RWPE1 (cell line): ENCODE measurements at places on chromosomes 7 and 10.

DNA sequence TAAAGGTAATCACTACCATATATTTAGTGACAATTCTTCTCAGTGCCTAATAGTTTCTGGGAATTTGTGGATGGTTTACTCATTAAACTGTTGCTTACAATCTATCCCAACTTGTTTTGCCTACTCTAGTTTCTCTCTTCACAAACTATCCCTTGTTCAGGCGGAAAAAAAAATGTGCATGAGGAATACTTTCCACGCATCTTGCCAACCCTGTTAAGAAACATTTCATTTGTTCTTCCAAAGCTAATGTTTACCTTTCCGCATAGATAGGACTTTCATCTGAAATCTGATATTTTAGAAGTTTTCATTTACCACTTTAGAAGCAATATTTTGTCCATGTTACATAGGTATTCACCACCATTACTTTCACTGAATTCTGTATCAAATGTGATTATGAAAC, 191.9 kb downstream of the MDFIC start:
- DNase-seq = no peak

DNA sequence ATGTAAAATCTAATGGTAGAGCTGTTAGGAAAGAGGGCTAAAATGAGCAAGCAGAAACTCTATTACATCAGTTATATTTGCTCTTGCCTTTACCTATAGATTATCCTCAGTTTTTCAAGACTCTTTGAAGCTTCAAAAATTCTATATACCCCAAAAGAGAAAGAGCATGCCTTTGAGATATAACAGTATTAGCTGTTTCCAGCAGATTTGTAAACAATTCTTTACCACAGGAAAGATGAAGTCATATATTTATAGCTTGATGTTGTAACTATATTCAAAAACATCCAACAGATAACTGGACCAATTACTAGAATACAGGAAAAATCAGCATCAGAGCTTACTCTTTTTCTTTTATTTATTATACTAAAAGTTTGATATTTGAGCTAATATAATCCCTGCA, 416.2 kb upstream of the TPK1 start:
- no peak for DNase-seq

DNA sequence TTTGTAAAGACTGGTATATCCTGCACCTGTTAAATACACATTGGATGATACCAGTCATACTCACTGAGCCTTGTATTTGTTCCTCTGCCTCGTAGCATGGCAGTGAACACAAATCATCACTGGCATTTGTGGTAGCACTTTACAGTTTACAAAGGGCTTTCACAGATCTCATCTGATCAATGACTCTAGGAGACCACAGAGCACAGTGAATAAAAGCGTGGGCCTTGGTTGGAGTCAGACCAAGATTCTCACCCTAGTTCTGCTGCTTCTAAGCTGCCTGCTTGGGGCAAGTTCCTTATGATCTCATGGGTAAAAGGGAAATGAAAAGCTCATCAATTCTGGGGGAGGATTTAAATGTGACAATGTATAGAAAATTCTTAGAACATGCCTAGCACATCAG, 129.9 kb upstream of the AGK start:
- no peak for DNase-seq

DNA sequence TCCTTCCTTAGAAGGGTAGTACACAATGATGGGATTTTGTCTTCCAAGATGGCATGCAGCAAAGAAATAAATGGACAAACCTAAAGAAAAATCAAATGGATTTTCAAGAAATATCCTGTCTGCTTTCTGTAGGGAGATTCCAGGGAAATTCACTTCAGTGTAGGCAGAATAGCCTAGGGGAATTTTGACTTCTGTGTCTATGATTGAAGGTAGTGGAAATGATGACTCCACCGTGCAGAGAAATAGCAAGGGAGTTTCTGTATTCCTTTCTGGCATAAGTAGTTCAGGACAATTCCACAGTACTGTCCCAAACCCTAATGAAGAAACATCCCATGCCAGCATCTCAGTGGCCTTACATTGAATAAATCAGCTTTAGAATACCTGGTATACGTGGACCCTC, 9.5 kb downstream of the ATOH7 start:
- no peak for DNase-seq

DNA sequence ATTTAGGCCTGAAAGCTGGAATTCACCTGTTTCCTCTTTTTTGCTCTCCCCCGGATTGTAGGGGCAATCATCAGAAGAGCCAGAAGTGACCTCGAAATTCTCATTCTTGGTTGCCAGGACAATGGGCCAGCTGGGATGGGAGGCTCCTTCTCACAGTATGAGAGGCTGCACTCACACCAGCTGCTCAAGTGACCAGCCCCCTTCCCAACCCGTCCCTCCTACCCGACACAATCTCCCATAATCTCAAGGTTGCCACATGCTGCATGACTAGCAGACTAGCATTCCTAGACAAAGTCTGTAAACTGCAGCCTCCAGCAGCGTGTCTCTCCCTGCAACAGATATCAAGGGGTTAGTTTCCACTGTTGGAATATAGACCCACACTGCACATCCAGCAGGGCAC, 110.3 kb downstream of the C1GALT1 start:
- DNase-seq = no peak

GRCh38 chr10:4543938-4544533, 282.0 kb upstream of the AKR1E2 start:
- no peak for DNase-seq

DNA sequence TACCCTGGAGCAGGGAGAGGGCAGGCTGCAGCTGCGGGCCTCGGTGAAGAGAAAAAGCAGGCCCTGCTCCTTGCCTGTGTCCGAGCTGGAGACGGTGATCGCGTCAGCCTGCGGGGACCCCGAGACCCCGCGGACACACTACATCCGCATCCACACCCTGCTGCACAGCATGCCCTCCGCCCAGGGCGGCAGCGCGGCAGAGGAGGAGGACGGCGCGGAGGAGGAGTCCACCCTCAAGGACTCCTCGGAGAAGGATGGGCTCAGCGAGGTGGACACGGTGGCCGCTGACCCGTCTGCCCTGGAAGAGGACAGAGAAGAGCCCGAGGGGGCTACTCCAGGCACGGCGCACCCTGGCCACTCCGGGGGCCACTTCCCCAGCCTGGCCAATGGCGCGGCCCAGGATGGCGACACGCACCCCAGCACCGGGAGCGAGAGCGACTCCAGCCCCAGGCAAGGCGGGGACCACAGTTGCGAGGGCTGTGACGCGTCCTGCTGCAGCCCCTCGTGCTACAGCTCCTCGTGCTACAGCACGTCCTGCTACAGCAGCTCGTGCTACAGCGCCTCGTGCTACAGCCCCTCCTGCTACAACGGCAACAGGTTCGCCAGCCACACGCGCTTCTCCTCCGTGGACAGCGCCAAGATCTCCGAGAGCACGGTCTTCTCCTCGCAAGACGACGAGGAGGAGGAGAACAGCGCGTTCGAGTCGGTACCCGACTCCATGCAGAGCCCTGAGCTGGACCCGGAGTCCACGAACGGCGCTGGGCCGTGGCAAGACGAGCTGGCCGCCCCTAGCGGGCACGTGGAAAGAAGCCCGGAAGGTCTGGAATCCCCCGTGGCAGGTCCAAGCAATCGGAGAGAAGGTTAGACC, 138.0 kb upstream of the STK17A start:
- DNase-seq = no peak

GRCh38 chr10:43006490-43006889, 70.4 kb upstream of the RET start:
- no peak for DNase-seq

DNA sequence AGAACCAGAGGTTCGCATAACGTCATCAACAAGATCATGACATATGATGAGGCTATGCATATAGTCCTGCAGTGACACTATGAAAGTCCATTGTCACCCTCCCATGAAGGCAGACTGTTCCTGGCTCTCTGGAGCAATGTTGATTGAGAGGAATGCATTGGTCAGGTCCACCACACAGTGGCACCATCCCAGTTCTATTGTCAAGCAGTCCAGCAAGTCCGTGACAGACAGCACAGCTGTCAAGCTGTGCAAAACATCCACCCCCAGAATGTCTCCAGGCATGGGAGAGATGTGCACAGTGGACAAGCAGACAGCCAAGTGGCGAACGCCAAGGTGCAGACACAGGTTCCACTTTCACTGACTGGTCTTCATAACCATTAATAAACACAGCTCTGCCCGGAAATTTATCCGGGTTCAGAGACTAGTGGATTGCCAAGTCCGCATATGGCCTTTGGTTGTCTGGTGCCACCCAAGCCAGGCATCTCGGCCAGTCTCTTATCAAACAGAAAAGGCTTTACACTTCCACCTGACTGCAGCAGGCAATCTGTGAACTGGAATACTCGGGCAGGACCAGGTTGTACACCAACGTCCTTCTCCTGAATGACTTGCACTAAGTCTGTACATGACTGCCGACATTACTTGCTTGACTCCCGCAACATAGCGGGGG, 7.2 kb downstream of the RNF133 start:
- DNase-seq = no peak

DNA sequence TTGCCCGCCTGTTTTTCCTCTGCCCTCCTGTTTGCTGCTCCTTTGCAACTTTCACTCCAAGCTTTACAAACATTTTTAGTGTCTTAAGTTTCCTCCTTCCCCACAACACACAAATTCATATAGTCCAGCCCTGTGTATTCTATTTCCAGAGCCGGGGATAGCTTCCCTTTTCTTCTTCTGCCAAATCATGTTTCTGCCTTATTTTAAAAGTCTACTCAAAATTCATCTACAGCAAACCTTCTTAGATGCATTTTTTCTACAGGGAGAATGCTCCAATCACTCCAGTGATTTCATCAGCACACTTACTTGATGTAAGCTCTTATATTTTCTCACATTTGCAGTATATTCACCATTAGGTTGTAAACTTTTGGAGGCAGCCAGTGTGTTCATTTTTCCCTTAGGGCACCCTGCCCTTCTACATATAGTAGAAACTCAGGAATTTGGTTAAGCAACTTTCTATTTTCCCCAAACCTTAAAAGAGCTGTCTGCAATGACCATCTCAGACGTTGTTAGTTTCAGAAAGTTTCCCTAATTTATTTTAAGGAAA, 12.4 kb upstream of the ACTA2 start:
- DNase-seq = no peak

DNA sequence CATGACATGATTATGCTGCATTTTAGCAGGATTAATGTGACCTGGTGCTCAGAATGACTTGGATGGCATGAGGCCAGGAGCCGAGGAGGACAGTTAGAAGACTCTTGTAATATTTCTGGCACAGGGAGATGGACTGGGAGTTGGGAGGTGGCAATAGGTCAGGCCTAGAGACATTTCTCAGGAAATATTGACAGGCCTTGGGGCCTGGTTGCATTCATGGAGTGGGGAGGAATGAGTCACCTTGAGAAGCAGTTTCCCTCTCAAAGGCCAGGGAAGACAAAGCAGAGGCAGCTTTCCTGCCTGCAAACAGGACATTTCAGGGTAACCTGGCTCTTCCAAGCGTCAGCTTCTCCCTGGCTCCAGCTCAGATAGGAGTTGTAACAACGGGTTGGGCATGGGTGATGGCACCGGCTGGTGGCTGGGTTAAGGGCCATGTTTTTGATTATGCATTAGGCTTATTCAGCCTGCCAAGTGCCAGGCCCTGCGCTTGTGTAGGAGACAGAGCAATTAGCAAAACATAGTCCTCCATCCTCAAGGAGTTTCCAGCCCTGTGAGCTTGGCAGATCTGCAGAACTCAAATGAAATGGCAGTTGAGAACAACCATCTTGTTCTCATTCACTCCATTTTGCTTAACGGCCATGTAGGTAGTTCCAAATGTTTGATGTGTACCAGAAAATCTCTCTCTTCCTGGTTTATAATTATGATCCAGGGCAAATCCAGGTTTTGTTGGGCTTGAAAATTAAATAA, 38.2 kb downstream of the HK1 start:
- no peak for DNase-seq

DNA sequence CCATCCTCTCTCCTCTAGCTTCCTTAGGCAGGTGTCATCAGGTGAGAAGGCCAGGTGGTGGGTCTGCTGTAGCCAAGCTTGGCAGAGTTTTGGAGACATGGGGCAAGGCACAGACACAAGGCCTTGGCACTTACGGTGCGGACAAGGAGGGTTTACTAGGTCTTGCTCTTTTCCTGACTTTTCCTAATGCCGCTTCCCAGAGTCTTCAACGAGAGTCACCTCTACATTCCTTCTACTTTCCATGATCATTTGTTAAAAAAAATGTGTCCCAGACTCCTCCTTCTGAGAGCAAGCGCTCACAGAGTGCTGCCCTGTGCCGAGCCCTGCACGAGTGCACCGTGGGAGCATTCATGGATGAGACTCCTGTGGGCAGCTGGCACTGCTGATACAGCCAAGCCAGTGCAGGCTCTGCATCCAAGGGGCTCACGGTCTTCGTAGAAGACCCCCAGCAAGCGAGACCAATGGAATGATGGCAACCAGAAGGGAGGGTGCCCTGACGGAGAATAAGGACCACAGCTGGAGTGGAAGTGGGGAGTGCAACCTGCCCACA, 243.0 kb upstream of the MKI67 start:
- no peak for DNase-seq

DNA sequence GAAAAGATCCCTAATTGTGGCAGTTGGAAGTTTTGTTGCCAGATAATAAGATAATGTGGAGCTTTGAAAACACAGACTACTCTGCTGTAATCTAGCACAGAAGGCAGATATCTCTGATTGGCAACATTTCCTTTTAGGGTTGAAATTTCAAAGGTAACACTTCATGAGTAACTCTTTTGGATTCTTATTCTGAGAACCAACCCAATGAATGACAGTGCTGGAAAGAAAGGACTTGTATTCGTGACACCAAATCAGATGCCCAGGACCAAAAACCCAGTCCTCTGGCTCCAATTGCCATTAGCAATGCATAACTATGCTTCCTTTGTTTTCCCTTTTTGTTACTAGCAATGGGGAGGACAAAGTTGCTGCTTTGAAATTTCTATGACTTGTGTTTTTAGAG, 41.0 kb upstream of the ELMO1 start:
- DNase-seq = no peak

GRCh38 chr7:115274-115911, 77.0 kb upstream of the FAM20C start:
- DNase-seq = no peak

GRCh38 chr10:20630092-20630643, 266.9 kb downstream of the NEBL start:
- DNase-seq = no peak

GRCh38 chr7:43697690-43698089, 31.6 kb downstream of the COA1 start:
- DNase-seq = no peak
